CD4-positive, alpha-beta T cell treated with Interleukin-15 for 1 hour (primary cell): ENCODE measurements at places on chromosomes 2 and 18.
A peak's percentile ranks its signal among the peaks of the same experiment; 100 is the strongest.

DNA sequence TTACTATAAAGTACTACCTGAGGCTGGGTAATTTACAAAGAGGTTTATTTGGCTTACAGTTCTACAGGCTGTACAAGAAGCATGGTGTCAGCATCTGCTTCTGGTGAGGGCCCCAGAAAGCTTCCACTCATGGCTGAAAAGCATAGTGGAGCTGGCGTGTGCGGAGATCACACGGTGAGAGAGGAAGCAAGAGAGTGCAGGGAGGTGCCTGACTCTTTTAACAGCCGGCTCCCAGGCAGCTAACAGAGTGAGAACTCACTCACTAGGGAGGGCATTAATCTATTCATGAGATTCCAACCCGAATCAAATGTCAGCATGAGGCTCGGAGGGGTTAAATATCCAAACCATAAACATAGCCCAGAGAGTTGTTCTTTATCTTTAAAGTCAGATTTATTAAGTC lies 117.3 kb downstream of the LDLRAD4 start:
- no peak for DNase-seq

- DNase-seq = no peak
These were observed 571.2 kb upstream of the TNP1 start for GRCh38 chr2:217430916-217431576.

DNA sequence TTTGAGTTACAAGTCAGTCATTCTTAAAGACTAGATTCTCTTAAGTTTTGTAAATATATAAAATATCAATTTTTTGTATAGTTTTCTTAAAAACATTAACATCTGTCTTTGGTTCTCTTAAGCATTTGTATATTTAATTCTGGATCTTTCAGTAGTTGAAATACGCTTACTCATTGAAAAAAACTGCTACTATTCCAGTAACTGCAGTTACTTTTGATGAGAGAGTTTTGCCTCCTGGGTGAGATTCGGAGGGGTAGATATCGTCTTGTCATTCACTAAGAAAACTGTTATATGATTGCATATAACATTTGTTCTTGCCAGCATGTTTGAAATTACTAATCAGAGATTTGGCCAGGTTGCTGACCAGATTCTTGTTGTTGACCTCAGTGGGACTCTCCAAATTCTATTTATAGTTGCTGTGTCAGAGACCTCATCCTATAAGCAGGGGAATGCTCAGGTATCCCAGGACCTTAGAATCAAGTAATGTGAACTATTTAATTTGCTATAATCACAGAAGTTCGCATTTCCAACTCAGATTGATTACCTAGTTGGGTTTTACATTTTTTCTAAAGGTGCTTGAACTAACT lies 7.9 kb downstream of the AGPS start:
- DNase-seq = no peak

DNA sequence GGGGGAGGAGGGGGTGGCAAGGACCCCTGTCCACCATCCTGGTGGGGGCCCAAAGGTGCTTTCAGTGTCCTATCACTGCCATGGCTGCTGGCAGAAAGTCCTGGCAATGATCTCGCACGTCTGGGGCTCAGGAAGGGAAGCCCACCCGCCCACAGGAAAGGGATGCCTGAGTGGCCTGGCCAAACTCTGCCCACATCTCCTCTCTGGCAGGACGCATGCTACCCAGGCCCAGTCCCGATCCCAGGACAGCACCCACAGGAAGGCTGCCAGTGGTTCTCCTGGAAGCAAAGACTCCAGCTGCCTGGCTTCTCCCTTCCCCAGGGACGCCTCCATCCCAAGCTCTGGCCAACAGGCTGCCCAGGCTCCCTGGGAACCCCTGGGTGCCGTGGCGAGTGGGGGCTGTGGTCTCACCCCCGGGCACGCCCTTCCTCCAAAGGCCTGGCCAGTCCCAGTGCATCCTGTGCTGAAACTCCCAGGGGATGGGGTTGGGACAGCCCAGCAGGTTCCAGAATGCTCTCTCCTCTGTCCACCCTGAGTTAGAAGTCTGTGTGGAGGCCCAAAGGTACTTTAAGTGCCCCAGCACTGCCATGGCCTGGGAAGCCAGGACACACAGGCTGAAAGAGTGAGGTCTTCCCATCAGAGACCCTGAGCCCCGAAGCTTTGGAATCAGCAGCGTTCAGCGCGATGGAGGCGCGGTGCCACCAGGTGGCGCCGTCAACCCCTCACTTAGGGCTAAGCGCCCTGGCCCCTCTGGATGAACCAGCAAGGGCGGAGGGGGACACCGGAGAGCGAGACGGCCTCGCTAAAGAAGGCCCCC lies 29.8 kb upstream of the TAF1B start:
- peak; percentile 58 for DNase-seq

GRCh38 chr2:97714084-97714949 lies 941 bp downstream of the ZAP70 start:
- no peak for DNase-seq

GRCh38 chr18:62585274-62586150 lies 62.7 kb downstream of the ZCCHC2 start:
- no peak for DNase-seq

DNA sequence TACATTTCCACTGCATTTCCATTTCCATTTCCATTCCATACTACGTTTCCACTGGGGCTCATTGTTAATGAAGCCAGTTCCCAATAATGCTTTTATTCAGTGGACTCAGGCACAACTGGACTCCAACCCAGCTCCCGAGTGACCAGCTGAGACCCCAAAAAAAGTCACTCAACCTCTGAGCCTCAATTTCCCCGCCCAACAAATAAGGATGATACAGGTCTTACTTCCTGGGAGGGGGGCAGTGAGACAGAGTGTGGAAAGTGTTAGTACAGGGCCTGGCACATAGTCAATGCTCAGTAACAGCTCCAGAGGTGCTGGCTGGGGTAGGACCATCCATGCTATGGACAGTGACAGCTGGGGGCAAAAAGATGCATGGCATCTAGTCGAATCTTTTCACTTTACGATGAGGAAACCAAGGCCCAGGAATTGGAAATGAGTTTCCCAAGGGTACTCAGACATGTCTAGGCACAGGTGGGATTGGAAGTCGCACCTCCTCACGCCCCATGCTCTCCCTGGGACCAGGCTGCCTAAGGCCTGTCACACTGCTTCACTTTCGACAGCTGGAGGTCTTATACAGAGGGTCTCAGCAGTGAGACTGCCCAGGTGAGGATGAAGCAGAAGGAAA lies 226.5 kb downstream of the ANAPC1 start:
- no peak for DNase-seq

- no peak for DNase-seq
These were observed 140.9 kb downstream of the CAPN13 start for GRCh38 chr2:30666266-30666874.

GRCh38 chr2:13284688-13285087 lies 568.0 kb downstream of the TRIB2 start:
- DNase-seq = no peak

DNA sequence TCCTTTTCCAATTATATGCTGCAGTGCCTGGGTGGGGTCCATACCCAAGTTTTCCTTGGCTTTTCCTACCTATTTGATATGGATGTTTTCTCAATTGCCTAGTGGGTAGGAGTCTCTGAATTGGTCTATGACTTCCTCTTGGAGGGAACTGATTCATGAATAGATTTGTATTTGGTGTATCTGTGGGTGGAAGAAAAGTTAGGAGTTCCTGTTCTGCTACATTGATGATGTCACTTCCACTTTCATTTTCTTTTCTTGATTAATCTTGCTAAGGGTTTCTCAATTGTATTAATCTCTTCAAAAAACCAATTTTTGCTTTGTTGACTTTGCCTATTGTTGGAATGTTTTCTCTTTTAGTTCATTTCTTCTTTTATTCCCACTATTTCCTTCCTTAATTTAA lies 37.4 kb upstream of the SLC9A2 start:
- no peak for DNase-seq

GRCh38 chr2:54604871-54605270 lies 118.6 kb upstream of the EML6 start:
- DNase-seq = no peak

DNA sequence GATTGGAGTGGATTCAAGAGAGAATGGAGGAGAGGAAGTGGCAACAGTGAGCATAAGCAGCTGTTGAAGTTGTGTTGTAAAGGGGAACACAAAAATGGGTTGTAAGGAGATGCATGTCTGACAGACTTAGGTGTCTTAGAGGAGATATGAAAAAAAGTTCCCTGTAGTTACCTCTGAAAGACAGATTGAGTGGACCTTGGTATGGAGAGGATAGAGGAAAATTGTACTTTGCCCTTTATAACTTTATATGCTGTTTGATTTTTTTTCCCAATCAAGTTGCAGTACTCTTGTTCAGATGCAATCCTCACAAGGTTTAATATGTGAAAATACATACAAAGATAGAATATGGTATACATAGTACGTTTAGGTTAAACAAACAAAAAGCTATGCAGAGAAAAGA lies 73.6 kb downstream of the LYPD6B start:
- DNase-seq = no peak

GRCh38 chr2:99389371-99389770 lies 52.2 kb downstream of the EIF5B start:
- DNase-seq = no peak
